ENCODE measurements at places on chromosomes 16 and 17.
A peak's percentile ranks its signal among the peaks of the same experiment; 100 is the strongest.

- DNase-seq = no peak
Observed at GRCh38 chr17:1413281-1413791, 13.3 kb upstream of the YWHAE start.

- DNase-seq = no peak
Observed at GRCh38 chr16:78761427-78761826, 662.0 kb downstream of the WWOX start.

- DNase-seq = no peak
Observed at GRCh38 chr17:55273579-55274354, 9.0 kb downstream of the HLF start.

DNA sequence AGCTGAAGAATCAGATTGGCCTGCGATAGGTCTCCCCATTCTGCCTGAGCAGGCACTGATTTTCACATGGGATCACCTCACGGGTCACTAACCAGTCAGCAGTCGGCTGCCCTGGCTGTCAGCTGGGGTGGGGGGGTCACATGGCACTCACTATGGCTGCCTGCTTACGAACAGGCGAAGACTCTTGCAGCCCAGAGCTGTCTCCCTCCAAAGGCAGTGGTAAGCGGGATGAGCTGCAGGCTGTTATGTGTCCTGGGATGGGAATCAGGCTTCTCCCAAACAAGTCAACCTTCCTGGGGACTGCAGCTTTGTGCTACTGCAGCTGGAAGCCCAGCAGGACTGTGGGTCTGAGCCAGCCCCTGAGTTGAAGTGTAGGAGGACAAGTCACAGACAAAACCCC lies 29.0 kb upstream of the ADORA2B start:
- no peak for DNase-seq

GRCh38 chr17:10557422-10557821 lies 8.0 kb upstream of the MYH2 start:
- no peak for DNase-seq

DNA sequence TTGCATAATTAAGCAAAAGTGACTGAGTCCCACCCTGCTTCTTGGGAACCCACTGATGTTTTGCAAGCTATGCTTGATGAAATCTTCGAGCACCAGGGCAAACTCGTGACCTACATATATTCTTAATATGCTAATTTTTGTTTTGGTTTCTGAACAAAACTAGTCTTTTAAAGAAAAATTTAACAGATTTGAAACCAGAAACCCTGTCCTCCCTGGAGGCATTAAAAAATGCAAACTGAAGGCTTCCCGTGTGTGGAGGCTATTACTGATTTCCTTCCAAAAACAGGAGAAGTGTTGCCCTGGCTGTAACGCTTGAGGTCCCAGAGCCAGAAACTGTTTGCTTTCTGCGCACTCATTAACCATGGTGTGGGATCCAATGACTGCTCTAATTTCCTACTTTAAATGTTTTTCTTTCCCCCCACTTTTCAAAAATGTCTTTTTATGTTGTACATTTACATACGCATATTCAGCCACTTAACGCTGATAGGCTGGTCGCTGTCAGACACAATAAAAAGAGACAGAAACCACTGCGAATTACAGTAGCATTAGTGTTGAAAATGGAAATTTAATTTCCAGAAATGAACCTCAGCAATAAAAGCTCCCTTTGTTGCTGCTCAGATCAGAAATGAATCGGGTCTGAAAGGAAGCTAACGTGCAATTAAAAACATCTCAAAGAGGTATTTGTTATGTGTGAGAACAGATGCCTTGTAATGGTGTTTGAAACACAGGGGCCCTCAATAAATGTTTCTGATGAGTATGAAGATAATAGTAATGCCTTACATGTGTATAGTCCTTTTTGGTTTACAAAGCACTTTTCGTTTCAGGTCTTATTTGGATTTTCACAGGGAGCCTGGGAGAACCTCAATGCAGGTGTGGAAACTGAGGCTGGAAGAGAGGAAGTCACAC lies 39.9 kb upstream of the IRX6 start:
- DNase-seq = no peak

- DNase-seq = no peak
Observed at GRCh38 chr17:58081646-58082340, 1.4 kb upstream of the DYNLL2 start.

DNA sequence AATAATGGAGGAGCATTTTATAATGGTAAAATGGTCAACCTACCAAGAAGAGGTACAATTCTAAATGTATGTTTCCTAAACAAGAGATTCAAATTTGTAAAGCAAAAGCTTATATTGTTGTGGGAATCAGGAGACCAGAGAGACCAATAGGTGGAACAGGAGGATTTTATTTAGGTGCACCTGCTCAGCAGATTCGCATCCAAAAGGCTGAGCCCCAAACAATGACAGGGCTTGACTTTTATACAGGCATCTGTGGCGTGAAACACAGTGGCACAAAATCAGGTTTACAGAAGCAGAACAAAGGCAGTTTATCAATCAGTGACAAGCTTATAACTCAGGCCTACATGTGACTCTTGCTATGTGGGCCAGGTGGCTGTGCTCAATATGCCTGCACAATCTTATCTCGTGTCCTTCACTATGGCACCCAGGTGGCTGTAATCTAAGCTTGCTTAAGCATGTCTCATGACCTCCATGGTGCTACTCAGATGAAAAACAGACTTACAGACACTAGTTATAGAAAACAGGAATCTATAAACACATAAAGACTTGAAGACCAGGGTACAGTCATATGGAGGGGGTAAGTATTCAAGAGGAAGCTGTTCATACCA lies 780.2 kb upstream of the CA10 start:
- DNase-seq = no peak

GRCh38 chr17:78805301-78805700 lies 23.2 kb upstream of the CYTH1 start:
- DNase-seq = peak; percentile 71

- DNase-seq = no peak
Observed at GRCh38 chr17:15298176-15298575, 33.0 kb upstream of the PMP22 start.

DNA sequence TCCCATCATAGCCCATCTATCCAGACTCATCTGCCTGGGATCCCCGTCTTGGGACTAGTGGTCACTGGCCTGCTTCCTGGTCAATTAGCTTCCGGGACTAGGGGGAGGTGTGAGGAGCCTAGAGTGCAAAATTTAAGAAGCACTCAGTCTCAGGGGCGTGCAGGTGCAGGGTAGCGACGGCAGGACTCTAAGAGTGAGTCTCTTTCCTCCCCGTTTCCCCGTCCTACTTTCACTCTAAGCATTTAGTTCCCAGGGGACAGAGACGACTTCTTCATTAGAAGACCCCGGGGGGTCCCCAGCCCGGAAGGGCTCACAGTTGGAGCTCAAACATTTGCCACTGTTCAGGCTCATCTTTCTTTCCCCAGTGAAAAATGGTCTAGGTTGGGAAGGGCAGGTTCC lies 677 bp upstream of the ZNHIT3 start:
- DNase-seq = no peak

DNA sequence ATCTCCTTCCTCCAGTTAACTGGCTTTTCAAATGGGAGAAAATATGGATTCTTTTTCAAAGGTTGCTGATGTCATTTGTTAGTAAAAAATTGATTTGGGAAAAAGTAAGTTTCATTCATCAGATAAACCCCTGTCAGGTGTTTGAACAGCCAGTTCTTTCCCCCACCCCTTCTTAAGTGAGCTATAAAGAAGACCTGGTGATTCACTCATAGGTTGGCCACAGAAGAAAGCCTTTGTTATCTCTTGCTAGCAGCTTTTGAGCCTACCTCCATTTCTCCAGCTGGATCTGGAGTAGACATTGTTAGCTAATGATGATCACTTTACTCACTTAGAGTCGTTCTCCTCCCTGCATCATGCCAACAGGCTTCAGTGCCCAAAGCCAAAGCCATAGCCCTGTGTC lies 63.0 kb downstream of the NLK start:
- DNase-seq = no peak

DNA sequence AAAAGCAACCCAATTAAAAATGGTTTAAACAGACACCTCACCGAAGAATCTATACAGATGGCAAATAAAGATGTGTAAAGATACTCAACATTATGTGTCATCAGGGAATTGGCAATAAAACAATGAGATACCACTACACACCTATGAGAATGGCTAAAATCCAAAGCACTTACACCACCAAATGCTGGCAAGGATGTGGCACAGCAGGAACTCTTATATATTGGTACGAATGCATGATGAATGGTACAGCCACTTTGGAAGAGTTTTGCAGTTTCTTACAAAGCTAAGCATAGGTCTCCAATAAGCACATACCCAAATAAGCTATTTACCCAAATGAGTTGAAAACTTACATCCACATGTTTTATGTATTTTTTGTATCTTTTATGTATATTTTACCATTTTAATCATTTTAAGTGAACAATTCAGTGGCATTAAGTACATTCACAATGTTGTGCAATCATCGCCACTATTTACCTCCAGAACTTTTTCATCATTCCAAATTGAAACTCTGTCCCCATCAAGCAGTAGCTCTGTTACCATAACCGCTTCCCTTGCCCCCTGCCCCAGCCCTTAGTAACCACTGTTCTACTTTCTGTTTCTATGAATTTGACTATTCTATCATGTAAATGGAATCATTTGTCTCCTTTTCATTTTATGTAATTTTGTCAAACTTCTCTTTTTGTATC lies 6.7 kb upstream of the ALDH3A2 start:
- DNase-seq = no peak

DNA sequence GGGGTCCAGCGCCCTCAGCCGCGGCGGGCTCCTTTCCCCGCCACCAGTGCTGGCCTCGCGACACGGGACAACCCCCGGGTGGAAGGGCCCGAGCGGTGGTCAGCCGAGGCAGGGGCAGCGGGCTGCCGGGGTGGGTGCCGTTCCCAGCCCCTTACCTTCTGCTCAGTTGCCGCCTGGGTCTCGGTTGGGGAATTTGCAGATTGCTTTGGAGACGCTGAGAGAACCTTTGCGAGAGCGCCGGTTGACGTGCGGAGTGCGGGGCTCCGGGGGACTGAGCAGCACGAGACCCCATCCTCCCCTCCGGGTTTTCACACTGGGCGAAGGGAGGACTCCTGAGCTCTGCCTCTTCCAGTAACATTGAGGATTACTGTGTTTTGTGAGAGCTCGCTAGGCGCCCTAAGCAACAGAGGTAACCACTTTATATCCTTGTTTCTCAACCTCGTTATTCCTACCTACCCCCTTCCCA lies 381 bp downstream of the CTNS start:
- DNase-seq = no peak

DNA sequence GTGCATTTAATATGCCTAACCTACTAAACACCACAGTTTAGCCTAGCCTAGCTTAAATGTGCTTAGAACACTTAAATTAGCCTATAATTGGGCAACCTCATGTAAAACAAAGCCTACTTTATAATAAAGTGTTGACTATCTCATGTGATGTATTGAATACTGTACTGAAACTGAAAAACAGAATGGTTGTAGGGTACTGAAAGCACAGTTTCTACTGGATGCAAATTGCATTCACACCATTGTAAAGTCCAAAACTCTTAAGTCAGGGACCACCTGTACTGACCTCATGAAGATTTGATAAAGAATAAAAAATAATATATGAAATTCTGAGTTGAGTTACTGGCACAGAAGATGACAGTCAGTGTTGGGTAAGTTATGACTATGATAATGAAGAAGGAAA lies 625.4 kb upstream of the SOX9 start:
- DNase-seq = no peak

- DNase-seq = no peak
Observed at GRCh38 chr17:71461498-71462169, 659.2 kb upstream of the SOX9 start.

DNA sequence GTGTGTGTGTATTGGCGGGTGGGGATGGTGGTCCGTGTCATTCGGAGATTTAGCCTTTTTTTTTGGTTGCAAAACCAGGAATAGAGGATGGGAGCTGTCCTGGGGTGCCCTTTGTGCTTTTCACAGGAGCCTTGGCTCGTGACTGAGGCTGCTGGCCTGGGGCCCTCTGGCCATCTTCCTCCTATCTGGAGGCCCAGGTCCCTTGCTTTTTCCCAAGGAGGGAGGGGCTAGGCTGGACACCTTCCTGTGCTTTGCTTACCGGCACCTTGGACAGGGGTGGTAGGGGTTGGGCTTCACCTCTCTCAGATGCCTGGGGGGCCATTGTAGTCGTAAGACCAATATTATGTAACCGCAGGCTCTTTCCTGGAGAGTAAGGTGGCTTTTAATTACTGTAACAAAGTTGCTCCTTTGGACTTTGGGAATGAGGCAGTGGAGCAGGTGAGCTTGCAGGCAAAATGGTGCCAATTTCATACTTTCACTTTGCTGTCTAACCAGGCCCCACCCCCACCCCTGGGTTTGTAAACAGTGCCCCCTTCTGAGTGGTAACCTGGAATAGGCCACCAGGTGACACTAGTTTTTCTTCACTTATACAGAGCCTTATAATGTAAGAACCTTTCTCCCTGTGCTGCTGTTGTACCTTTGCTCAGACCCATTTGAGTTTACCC lies 1.2 kb downstream of the DYNLL2 start:
- peak; percentile 22 for DNase-seq

Measured in stimulated activated CD4-positive, alpha-beta T cell treated with anti-CD3 and anti-CD28 coated beads, TNF-alpha, amount 100 ng/mL, for 24 hours (primary cell).